ENCODE measurements at places on chromosomes 6 and 20. TPM values are rescaled to one million over a fixed set of nuclear protein-coding genes. Genes with fewer than 3 reads are reported as not detected.

MOG gene
- not detected for polyA plus RNA-seq

TLDC2 gene
- not detected for polyA plus RNA-seq

ANGPT4 gene
- polyA plus RNA-seq, result 1.5 TPM

MYCT1 gene
- polyA plus RNA-seq, result 2.7 TPM

TINAG gene
- polyA plus RNA-seq, result not detected

HSPA1L gene
- polyA plus RNA-seq, result 0.59 TPM

THBD gene
- polyA plus RNA-seq, result 26.0 TPM

LIN28B gene
- polyA plus RNA-seq, result not detected

CYP24A1 gene
- not detected for polyA plus RNA-seq

ENPP5 gene
- 4.1 TPM for polyA plus RNA-seq

PRL gene
- 0.56 TPM for polyA plus RNA-seq

LPA gene
- not detected for polyA plus RNA-seq

WASF1 gene
- polyA plus RNA-seq, result 2.2 TPM

DUSP15 gene
- 1.5 TPM for polyA plus RNA-seq

FAM83D gene
- 0.64 TPM for polyA plus RNA-seq

SCRT2 gene
- not detected for polyA plus RNA-seq

NCOA6 gene
- 12.5 TPM for polyA plus RNA-seq

IL17A gene
- polyA plus RNA-seq, result not detected

SSTR4 gene
- polyA plus RNA-seq, result 0.07 TPM

NPEPL1 gene
- 48.6 TPM for polyA plus RNA-seq

GRM1 gene
- polyA plus RNA-seq, result not detected

GRIK2 gene
- 0.39 TPM for polyA plus RNA-seq

SIRPD gene
- polyA plus RNA-seq, result 1.8 TPM

TGM3 gene
- 0.46 TPM for polyA plus RNA-seq

FAM209B gene
- polyA plus RNA-seq, result not detected

PCMTD2 gene
- 29.0 TPM for polyA plus RNA-seq

PNPLA1 gene
- polyA plus RNA-seq, result 0.02 TPM

SNRPB2 gene
- 44.1 TPM for polyA plus RNA-seq

RAD21L1 gene
- polyA plus RNA-seq, result not detected

SAMD10 gene
- 2.0 TPM for polyA plus RNA-seq

CTCFL gene
- polyA plus RNA-seq, result 0.04 TPM

SLC17A1 gene
- not detected for polyA plus RNA-seq
